ENCODE measurements at places on chromosomes 1 and 21.
A peak's percentile ranks its signal among the peaks of the same experiment; 100 is the strongest.

DNA sequence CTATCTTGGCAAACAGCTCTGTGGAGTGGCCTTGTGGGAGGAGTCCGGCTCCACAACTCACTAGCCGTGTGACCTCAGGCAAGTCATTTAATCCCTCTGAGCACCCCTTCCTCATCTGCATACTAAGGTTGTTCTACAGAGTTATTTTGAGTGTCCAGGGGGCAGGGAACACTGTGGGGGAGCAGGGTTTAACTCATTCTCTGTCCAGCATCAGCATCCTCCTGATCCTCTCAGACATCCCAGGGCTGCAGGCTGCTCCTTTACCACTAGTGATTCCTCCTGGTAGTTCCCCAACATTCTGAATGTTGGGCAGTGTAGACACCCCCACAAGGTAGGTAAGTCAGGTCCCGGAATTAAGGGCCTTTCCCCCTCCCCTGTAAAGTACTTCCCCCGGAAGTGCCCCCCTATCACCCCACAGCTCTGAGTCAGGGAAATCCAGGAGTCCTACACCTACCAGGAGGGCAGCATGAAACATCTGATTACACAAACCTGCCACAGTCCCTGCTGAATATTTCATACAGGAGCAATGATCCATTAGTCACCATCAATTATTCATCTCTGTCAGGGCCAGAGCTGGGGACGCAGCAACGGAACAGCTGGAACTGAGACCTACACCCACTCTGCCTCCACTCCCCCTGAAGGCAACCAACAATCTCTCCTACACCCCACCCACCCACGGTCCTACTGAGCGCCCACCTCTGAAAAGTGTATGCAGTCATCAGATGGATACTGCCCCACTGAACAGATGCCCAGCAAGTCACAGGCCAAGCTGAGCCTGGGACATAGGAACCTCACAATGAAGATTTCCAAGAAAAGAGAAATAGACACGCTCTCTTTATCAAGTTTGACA is 20.5 kb downstream of the SYT2 start:
- no peak for DNase-seq

DNA sequence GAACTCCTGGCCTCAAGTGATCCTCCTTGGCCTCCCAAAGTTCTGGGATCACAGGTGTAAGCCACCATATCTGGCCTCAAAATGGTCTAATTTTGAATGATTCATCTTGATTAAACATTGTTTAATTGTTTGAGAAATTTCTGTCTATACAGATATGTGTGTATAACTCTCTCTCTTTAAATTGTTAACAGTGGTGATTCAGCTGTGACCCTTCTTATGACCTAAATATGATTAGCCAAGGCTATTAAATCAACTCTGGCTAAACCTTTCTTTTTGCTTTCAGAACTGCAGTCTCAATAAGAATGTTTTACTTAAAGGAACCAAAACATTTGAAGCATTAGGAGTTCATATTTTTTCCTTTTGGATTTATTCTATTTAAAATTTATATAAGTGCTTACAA is 19.2 kb upstream of the B3GALT5 start:
- no peak for DNase-seq

GRCh38 chr1:206635978-206636345 is 626 bp downstream of the DYRK3 start:
- DNase-seq, result peak; percentile 32

- no peak for DNase-seq
Measured at GRCh38 chr1:177091040-177091439, 73.5 kb downstream of the ASTN1 start.

All from GM13976 (cell line).